NCI-H1105 treated with DMSO at 0.1 percent for 48 hours (cell line): ENCODE measurements at places on chromosomes 3 and 15.
A peak's percentile ranks its signal among the peaks of the same experiment; 100 is the strongest.

- no peak for DNase-seq
Measured at GRCh38 chr15:56180851-56181250, 62.8 kb downstream of the RFX7 start.

DNA sequence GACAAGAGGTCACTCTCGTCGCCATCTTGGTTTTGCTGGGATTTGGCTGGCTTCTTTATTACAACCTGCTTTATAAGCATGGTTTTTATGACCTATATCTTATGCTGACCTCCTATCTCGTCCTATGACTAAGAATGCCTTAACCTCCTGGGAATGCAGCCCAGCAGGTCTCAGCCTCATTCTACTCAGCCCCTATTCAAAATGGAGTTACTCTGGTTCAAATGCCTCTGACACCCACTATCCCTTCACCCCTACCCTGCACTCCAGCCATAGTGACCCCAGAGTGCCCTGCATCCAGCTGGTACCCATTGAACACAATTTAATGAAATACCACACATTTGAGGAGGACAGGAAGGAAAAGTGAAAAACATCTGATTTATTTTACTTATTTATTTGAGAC is 23.4 kb downstream of the METTL6 start:
- DNase-seq = no peak

GRCh38 chr3:188133219-188133618 is 20.7 kb upstream of the LPP start:
- no peak for DNase-seq

- DNase-seq = no peak
Measured at GRCh38 chr3:67044955-67045354, 46.8 kb downstream of the KBTBD8 start.

DNA sequence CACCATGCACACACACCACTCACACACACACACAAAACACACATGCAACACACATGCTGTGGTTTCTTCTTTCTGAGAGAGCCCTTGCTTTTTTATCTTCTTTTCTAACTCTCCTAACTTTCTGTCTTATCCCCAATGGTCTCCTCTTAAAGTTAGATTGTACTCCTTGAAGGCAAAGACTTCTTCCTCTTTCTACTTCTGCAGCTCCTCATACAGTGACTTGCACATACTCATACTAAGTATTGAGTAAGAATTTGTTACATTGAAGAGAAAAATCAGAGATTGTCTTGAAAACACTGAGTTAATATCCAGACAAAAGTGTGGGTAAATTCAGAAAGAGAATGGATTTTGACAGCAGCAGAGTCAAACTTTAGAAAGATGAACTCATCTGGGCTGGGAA is 64.4 kb downstream of the GTPBP8 start:
- DNase-seq = no peak

- DNase-seq = no peak
Measured at GRCh38 chr3:30634761-30635735, 28.6 kb downstream of the TGFBR2 start.

DNA sequence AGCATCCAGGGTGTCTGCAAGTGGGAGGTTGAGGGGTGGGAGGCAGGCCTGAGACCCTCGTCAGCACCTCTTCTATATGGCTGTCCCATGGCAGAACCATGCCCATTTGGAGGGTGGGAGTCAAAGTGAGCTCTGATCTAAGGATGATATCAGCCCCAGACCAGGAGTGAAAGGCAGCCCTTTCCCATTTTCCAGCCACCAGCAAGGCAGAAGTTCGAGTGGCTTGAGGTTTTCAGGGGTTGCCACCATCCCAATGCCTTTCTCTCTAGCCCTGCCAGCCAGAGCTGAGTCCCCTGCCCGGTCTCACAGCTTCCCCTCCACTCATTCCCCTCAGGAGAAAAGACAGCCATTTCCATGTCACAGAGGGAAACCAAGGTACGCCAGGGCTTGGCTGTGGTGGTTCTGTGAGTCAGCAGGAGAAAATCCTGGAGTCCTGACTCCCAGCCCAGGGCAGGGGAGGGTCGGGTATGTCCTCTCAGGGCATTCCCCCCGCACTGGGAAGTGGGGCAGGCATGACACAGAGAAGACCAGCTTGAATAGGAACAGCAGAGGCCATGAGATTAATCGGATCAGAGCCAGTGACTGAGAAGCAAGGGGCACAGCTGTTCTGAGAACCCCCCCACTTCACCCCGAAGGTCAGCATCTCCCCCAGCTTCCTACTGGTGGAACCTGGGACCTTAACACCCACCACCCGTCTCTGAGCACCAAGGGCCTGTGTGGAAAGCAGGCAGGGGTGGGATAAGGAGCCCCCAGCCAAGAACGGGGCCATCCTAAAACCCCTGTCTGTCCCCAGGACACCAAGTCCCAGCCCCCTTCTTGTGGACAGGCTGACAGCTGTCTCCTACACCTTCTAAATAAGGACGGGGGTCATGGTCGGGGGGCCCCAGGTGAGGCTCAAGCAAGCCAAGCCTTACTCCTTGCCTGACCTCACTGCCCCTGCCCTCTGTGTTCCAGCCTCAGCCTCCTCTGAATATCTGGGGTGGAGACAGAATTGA is 965 bp upstream of the SLC38A3 start:
- no peak for DNase-seq

GRCh38 chr15:77567202-77567601 is 65.5 kb downstream of the LINGO1 start:
- no peak for DNase-seq

- no peak for DNase-seq
Measured at GRCh38 chr15:39622660-39623516, 42.0 kb downstream of the THBS1 start.

DNA sequence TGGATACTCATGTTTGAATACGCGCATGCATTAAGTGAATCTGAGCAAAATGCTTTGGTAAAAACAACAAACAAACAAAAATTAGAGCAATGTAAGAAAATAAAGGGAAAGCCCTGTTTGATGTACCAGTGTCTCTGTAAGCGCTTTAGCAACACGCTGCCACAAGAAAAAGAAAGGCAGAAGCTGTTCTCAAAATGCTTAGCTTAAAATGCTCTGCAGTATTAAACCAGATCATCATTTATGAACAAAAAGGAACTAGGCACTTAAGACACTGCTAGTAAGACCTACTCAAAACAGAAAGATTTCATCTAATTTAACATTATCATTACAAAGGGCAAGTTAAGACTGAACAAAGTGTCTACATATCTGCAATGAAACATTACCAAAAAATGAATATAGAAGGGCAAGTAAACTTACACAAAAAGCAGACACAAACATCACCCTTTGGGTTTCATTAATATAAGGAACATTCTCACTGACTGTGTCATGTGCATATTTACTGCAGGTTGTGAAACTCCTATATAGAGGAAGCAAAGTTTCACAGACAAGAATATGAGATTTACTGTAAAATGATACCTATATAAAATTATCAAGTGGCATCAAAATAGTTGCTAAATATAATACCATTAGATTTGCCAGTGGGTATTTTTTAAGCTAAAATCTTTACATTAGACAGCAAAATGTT is 102.1 kb downstream of the FBXL22 start:
- no peak for DNase-seq

GRCh38 chr3:147940405-147941193 is 531.4 kb downstream of the ZIC1 start:
- no peak for DNase-seq

- peak; percentile 26 for DNase-seq
Measured at GRCh38 chr3:71973274-71974030, 188.5 kb upstream of the PROK2 start.

- no peak for DNase-seq
Measured at GRCh38 chr15:90141646-90142045, 39.4 kb upstream of the IDH2 start.
